Smooth muscle cell of the pulmonary artery (primary cell): ENCODE measurements at places on chromosomes 6 and 20. TPM values are rescaled to one million over a fixed set of nuclear protein-coding genes. Genes with fewer than 3 reads are reported as not detected.

B3GAT2 gene
- total RNA-seq, result not detected in 2 replicates

ZSCAN31 gene
- 4.2 and 4.4 TPM in 2 replicates for total RNA-seq

PYGB gene
- 123 and 223 TPM in 2 replicates for total RNA-seq

WFDC12 gene
- total RNA-seq, result not detected in 2 replicates

TMEM74B gene
- total RNA-seq, result 0.10 and 0.13 TPM in 2 replicates

EDEM2 gene
- total RNA-seq, result 80.0 and 101 TPM in 2 replicates

CST5 gene
- not detected in 2 replicates for total RNA-seq

CCM2L gene
- total RNA-seq, result 0.07 TPM in 1 of 2 replicates, not detected in the other

TAGAP gene
- total RNA-seq, result not detected in 2 replicates

NKX2-4 gene
- not detected in 2 replicates for total RNA-seq

RSPH9 gene
- 0.83 and 1.3 TPM in 2 replicates for total RNA-seq

STMND1 gene
- total RNA-seq, result not detected in 2 replicates

PPP1R14C gene
- total RNA-seq, result 2.1 and 7.4 TPM in 2 replicates

NT5E gene
- 593 and 667 TPM in 2 replicates for total RNA-seq

TNNC2 gene
- 0.39 TPM in 1 of 2 replicates, not detected in the other for total RNA-seq

SLC22A2 gene
- total RNA-seq, result 0.07 and 1.7 TPM in 2 replicates

HTR1E gene
- total RNA-seq, result 0.03 TPM in 1 of 2 replicates, not detected in the other

TBXT gene
- total RNA-seq, result not detected in 2 replicates

SAPCD1 gene
- 0.78 and 0.79 TPM in 2 replicates for total RNA-seq

MYLK4 gene
- 0.26 and 0.43 TPM in 2 replicates for total RNA-seq

HMGN3 gene
- 18.1 and 35.6 TPM in 2 replicates for total RNA-seq

NR2E1 gene
- total RNA-seq, result not detected in 2 replicates

FOXA2 gene
- 0.03 TPM in 1 of 2 replicates, not detected in the other for total RNA-seq

FOXF2 gene
- total RNA-seq, result 0.78 and 5.2 TPM in 2 replicates

LTB gene
- not detected in 2 replicates for total RNA-seq

TMEM151B gene
- total RNA-seq, result not detected in 2 replicates

NOX3 gene
- total RNA-seq, result not detected in 2 replicates

BPIFB4 gene
- not detected in 2 replicates for total RNA-seq

NOTCH4 gene
- 0.65 and 0.96 TPM in 2 replicates for total RNA-seq

ADTRP gene
- total RNA-seq, result 2.0 and 9.0 TPM in 2 replicates

PERP gene
- 22.4 and 35.7 TPM in 2 replicates for total RNA-seq

CD109 gene
- 46.1 and 46.4 TPM in 2 replicates for total RNA-seq

DNAH8 gene
- under 0.01 TPM in 1 of 2 replicates, not detected in the other for total RNA-seq

SIRPB1 gene
- total RNA-seq, result 1.3 TPM in 1 of 2 replicates, not detected in the other

TRIM15 gene
- total RNA-seq, result not detected in 2 replicates

PDE10A gene
- 8.5 and 16.0 TPM in 2 replicates for total RNA-seq

CNR1 gene
- 0.07 and 0.52 TPM in 2 replicates for total RNA-seq

MRPS10 gene
- 32.8 and 36.2 TPM in 2 replicates for total RNA-seq

C6orf52 gene
- 0.46 TPM in 1 of 2 replicates, not detected in the other for total RNA-seq

IER3 gene
- 49.8 and 105 TPM in 2 replicates for total RNA-seq
